Iris pigment epithelial cell (primary cell): ENCODE measurements at places on chromosomes 11 and 22.

GRCh38 chr11:86692317-86692716 lies 19.9 kb upstream of the ME3 start:
- DNase-seq, result peak; percentile 75

DNA sequence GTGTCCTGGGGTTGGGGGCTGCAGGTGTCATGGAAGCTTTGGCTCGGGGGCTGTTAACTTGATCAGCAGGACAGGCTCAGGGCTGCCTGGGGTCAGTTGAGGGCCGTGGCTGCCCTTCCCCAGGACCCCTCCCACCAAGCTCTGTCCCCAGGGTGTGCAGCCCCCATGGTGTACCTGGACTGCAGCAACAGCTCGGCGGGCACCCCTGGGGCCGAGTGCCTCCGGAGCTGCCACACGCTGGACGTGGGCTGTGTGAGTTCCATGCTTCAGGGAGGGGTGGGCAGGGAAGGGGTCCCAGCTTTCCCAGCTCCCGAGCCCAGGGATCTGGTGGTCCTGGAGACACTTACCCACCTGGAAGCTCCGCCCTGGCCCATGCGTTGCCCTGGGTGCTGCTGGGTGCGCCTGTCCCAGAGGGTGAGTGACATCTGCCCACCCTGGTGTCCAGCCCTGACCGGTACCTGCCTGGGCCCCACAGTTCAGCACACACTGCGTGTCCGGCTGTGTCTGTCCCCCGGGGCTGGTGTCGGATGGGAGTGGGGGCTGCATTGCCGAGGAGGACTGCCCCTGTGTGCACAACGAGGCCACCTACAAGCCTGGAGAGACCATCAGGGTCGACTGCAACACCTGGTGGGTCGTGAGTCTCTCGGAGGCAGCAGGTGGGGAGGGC lies 11.3 kb downstream of the MUC5B start:
- DNase-seq, result no peak

GRCh38 chr22:24391836-24392217 lies 35.6 kb upstream of the ADORA2A start:
- DNase-seq, result peak; percentile 95

GRCh38 chr11:25769287-25769686 lies 562.6 kb upstream of the ANO3 start:
- peak; percentile 46 for DNase-seq

GRCh38 chr22:35230839-35231584 lies 26.3 kb upstream of the HMGXB4 start:
- DNase-seq, result no peak

- DNase-seq, result peak; percentile 92
Measured at GRCh38 chr11:28463826-28464225, 355.6 kb downstream of the METTL15 start.
